Smooth muscle cell of the brain vasculature (primary cell): ENCODE measurements at places on chromosomes 6 and 20.

DNA sequence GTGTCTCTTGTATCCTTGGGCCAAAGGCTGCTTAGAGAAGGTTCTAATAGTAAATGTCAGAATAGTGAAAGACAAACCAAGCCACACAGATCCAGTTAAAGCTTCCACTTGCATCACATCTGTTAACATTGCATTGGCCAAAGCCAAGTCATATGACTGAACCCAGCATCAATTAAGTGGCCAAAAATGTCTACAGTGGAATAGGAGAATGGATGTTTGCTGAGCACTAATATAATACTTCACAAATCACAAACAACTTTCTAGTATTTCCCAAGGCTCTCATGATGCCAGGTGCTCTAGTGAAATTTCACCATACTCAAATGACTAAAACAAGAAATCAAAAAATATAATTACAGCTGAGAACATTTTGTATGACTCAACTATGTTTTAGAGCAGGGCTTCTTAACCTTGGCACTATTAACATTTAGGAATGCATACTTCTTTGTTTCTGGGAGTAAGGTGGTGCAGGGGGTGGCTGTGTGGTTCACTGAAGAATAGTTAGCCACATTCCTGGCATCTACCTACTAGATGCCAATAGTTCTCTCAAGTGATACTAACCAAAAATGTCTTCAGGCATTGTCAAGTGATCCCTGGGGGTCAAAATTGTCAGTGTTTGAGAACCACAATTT lies 148.0 kb upstream of the SPTLC3 start:
- DNase-seq: no peak

DNA sequence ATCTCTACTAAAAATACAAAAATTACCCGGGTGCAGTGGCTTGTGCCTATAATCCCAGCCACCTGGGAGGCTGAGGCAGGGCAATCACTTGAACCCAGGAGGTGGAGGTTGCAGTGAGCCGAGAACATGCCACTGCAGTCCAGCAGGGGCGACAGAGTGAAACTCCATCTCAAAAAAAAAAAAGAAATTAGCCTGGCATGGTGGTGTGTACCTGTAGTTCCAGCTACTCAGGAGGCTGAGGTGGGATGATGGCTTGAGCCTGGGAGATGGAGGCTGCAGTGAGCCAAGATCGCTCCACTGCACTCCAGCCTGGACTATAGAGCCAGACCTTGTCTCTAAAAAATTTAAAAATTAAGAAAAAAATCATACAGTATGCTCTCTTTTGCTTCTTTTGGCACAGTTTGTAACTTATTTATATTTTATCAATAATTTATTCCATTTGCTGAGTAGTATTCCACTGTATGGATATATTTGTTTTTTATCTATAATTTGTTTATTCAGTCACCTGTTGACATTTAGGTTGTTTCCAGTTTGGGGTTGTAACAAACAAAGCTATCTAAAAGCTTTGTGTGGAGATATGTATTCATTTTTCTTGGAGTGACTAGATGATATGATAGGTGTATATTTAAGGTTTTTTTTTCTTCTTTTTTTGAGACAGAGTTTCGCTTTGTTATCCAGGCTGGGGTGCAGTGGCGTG lies 8.0 kb upstream of the MYBL2 start:
- DNase-seq: no peak

DNA sequence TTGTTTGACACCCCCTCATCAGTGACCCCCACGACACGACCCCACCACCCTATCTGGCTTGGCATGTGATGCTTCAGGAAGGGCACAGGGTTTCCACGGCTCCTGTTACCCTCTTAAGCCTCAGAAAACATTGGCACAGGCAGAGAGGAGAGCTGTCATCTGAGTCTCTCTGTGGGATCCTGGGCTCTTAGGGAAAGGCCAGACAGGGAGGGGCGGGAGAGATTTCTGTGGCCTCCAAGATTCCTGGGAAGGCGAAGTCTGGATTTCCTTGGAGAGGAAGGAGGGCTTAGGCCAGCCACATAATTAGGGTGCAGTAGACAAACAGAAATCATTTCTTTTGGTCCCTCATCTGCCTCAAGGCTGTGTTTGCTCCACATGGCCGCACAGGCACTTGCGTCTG lies 191.6 kb upstream of the SNX9 start:
- no peak for DNase-seq

DNA sequence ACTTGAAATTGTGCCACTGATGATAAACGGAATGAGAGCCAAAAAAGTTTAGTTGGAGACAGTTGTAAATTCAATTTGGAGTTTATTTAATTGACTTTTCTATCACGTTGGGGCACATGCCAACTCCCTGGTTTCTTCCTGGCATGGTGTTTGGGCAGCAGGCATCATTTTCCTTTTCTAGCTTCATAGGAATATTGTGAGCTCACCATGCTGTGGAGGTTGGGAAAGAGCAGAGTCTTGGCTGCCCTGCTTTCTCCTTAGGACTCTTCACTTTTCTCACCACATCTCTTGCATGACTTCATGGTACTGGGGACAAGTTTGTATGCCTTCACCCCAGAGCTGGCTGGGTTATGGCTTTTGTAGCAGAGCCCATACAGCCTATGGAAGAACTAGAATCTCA lies 6.4 kb downstream of the SCAND1 start:
- DNase-seq: no peak

DNA sequence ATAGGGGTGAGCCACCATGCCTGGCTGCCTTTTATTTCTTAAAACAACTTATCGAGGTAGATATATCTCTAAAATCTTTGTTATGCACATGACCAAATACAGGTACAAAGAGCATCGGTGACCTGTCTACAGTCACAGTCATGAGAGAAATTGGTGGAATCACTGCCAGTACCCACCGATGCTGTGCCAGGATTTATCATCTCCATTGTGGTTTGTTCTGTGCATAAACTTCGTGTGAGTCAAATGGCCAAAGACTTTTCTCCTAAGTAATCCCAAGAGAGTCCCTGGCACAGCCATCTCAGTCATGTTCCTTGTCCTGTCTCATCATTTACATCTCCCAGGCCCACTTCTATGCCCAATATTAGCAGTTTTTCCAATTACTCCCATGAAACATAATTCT lies 9.0 kb downstream of the GSTA3 start:
- no peak for DNase-seq

- DNase-seq: no peak
Measured at GRCh38 chr6:85428486-85428885, 21.4 kb upstream of the NT5E start.

GRCh38 chr6:149913540-149914240 lies 9.2 kb downstream of the RAET1G start:
- DNase-seq: no peak

- no peak for DNase-seq
Measured at GRCh38 chr6:20404641-20405032, 3.0 kb downstream of the E2F3 start.

DNA sequence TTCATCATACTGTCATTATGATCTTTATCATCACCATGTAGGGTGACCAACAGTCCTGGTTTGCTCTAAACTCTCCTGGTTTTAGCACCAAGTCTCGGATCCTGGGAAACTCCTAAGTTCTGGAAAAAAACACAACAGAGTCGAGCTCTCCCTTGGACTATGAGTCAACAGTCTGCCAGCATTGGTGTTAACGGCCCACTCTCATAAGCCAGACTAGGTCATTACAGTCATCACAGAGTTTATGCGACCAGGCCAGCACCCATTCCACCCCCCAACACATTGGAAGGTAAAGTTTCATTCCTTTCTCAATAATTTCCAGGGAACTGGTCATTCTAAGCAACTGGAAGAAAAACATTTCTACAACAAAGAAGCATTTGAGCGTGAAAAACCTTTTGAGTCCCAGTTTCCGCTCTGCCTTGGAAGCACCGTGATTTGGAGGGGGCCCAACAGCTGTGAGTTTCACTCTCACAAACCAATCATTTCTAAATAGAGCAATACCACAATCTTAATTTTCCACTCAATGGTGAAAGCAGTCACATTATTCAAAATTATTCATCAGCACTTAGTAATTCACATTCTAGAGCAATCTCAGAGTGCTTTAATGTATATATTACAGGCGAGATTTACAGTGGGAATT lies 445.0 kb downstream of the CDH26 start:
- DNase-seq: no peak

GRCh38 chr20:17570347-17571152 lies 675 bp downstream of the DSTN start:
- DNase-seq: no peak

DNA sequence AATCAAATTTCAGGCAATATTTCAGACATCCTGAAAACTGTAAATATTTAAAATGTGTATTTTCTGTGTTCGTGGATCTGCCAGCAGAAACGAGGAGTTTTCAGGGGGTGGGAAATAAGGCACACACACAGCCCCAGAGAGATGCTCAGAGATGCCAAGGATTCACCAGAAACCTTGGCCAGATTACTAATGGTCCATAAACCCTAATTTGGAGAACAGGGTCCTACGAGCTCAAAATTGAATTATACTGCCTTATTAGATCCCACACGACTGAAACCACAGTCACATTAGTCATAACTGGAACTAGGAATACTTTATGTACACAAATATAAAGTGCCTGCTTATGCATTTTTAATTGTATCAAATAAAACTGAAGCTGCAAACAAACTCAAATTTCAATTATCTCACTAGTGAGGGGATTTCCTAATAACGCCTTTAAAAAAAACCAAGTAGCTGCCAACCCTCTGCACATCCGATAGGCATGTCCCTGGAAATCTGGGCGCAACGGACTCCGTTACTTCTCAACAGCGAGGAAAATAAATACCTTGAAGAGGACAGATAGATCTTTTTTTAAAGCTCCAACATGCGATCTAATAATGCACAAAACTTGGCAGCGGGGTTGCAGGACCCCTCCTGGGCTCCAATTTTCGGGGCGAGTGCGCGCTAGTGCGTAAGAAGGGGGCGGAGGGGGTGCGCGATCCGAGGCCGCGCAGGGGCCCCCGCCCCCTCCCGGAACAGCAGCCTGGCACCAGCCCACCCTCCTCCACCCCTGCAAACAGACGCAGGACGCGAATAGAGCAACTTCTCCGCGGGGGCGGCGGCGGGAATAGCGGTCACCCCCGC lies 897 bp downstream of the CHD6 start:
- DNase-seq: no peak

DNA sequence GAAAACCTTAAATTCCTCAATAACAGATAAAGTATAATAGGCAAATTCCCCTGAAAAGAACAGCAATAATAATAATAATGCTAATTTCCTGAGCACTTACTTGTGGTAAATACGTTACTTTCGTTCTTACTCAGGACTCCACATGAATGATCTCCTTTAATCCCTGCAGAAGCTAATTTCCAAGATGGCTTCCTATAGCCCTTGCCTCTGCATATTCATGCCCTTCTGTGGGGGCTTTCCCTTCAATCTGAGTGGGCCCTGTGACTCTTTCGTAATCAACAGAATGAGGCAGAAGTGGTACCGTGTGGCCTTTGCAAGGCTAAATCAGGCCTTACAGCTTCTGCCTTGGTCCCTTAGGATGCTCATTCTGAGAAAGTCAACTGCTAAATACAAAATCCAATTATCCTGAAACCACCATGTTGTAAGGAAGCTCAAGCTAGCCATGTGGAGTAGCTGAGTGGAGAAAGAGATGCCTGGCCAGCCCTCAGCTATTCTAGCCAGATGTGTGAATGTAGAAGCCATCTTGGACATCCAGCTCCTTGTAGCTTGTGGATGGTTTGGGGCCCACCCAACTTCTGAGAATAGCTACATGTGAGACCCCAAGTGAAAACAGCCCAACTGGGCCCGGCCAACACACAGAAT lies 50.5 kb downstream of the MCUR1 start:
- DNase-seq: no peak

- peak; percentile 20 for DNase-seq
Measured at GRCh38 chr20:44324343-44324742, 12.5 kb upstream of the R3HDML start.

- no peak for DNase-seq
Measured at GRCh38 chr20:47305667-47306066, 50.8 kb downstream of the ZMYND8 start.

- no peak for DNase-seq
Measured at GRCh38 chr6:109118871-109119354, 23.6 kb downstream of the CEP57L1 start.

- DNase-seq: no peak
Measured at GRCh38 chr6:26576929-26577719, 19.6 kb upstream of the ABT1 start.

DNA sequence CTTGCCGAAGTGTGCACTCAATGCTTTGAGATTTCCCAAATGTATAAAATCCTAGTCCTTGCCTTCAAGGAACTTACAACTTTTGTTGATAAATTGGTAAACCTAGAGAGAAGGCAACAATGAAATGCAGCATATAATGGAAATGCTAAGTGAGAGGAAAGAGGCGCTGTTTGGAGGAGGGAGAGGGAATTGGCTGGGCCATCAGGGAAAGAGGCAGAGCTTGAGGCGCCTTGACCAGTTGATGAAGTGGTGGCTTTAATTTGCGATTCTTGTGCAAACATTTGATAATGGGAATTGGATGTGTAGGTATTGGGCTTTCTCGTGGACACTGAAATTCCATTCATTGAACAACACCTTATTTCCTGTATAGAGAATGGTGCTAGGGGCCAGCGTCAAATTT lies 1.9 kb upstream of the CDYL start:
- DNase-seq: no peak

DNA sequence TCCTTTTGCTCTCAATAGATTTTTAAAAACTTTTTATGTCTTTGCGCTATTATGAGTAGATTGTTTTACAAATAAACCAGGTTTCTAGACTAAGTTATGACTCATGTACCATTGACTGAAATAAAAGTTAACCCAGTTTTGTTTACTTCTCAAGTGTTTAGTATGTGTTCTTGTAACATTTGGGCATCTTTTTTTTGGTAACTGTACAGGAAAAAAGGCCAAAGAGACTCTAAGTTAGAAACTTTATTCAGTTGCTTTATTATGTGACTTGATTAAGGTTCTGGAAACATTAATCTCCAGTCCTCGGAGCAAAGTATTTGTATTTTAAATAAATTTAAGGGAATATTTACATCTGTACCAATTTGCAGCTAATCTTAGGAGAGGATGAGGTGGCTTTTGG lies 2.9 kb downstream of the NKAIN2 start:
- no peak for DNase-seq

DNA sequence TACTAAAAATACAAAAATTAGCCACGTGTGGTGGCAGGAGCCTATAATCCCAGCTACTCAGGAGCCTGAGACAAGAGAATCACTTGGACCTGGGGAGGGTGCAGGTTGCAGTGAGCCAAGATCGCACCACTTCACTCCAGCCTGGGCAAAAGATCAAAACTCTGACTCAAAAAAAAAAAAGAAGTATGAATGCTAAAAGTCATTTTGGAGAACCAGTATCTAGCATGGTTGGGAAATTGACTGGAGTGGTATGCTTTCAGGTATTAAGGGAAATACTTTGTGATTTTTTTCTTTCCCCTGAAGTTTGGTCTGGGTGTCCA lies 30.1 kb downstream of the PCMT1 start:
- no peak for DNase-seq

GRCh38 chr6:69848552-69848951 lies 17.8 kb upstream of the COL19A1 start:
- DNase-seq: no peak

- DNase-seq: no peak
Measured at GRCh38 chr6:133761706-133762105, 127.2 kb upstream of the TCF21 start.
